ENCODE measurements at places on chromosomes 1 and 21. TPM values are rescaled to one million over a fixed set of nuclear protein-coding genes. Genes with fewer than 3 reads are reported as not detected.

GRCh38 chr1:47280142-47280541 lies 33.8 kb downstream of the STIL start:
- H3K36me3 ChIP-seq: peaks cover 60% of the 10 kb centered on the region
- H3K27ac ChIP-seq: no peak overlapping the region
- no peak overlapping the region for H3K4me3 ChIP-seq
- no peaks in the 10 kb centered on the region for H3K27me3 ChIP-seq
- H3K4me1 ChIP-seq: no peaks in the 10 kb centered on the region

DNA sequence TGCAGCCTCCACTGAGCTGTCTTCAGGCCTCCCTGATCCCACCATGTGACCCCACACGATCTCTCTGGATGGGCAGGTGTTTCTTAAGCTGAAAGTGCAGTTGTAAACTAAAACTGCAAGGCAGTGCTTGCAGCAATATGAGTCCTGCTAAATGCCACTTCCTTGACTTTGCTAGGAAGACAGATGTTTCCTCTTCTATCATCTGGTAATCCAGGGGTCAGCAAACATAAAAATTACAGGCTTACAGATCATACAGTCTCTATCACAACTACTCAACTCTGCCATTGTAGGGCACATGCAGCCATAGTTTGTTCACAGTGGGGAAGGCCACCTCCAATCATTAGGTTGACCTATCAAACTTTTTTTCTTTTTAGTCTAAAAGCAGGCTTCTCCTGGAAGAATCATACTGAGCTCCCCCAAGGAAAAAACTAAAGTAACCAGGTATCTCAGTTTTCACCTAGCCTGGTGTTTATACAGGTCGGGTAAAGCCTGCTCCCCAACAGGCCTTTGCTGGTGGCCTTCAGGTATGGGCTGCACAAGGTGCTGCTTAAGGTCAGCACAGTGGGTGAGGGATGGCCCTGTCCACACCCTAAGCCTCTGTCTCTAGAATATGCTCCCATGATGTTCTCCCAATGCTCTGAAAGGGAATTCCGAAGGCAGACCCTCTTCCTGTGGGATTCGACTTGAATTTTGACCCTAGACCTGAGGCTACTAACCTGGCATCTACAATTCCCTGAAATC lies 10.8 kb downstream of the ABCA4 start:
- H3K27ac ChIP-seq: no peak overlapping the region
- H3K4me1 ChIP-seq: peaks cover 55% of the 10 kb centered on the region
- peaks cover 4% of the 10 kb centered on the region for H3K27me3 ChIP-seq
- H3K36me3 ChIP-seq: no peaks in the 10 kb centered on the region
- no peak for DNase-seq
- H3K4me3 ChIP-seq: no peak overlapping the region

DNA sequence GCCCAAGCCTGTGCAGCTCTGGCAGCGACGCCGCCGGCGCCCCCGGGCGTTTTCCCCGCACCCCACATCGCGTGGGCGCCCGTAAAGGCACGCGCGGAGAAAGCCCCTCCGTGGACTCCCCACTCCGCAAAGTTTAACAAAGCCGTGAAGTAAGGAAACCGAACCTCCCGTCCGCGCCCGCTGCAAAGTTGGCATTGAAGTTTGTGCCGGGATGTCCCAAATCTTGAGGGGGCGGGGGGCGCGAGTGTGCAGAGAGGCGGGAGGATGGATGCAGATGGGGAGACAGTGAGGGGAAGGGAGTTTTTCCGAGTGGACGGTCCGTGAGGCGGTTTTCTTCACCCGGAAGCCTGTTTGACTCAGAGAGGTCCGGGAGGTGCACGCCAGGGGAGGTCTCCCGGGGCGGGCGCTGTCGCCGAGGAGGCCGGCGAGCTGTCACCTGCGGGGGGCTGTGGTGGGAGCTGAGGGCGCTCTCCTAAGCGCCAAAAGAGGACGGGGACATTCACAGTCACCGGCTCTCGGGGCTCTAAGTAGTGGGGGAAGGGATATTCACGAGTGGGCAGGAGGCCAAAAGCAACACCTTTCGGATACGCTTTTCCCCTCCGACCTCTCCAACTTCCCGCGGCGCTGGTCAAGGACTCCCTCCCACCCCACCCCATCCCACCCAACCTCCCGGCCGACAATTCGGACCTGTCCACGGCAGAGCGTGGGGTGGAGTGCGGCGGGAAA lies 1.3 kb downstream of the WLS start:
- H3K27me3 ChIP-seq: peaks cover 30% of the 10 kb centered on the region
- H3K36me3 ChIP-seq: no peaks in the 10 kb centered on the region
- H3K27ac ChIP-seq: no peak overlapping the region
- no peaks in the 10 kb centered on the region for H3K4me1 ChIP-seq
- no peak for DNase-seq

DNA sequence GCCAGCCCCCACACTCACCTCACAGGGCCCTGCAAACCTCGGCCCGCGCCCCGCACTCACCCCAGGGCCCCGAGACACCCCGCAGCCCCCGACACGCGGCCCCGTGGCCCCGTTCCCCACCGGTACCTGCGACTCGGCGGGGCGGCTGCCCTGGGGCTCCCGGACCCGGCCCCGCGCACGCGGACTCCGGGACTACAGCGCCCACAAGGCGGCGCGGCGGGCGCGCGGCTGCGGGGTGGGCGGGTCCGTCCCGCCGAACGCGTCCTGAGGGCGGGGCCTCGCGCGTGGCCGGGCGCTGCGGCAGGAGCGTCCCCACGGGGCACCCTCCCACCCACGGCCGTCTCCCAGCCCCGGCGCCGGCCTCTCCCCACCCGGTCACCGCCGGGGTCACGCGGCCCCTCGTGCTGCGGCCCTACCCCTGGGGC lies at the start of gene SLC19A1:
TSS of gene SLC19A1 (minus strand) at position 199 of the 425 bp plus-strand sequence. CDS start 4,481 bp downstream, outside the sequence.
- DNase-seq: no peak
- H3K27me3 ChIP-seq: peaks cover 26% of the 10 kb centered on the region
- peak within 1 kb of the TSS; percentile 42 for H3K27ac ChIP-seq

GRCh38 chr1:120178799-120179756 lies 2.8 kb upstream of the SEC22B start:
- no peak for DNase-seq
- H3K27me3 ChIP-seq: no peaks in the 10 kb centered on the region
- H3K36me3 ChIP-seq: no peaks in the 10 kb centered on the region

- no peaks in the 10 kb centered on the region for H3K36me3 ChIP-seq
- peak overlapping the region; percentile 73 for H3K4me3 ChIP-seq
- no peak for DNase-seq
- no peak overlapping the region for H3K27ac ChIP-seq
- no peaks in the 10 kb centered on the region for H3K27me3 ChIP-seq
Measured at GRCh38 chr1:161304927-161305866, 4.6 kb downstream of the MPZ start.

DNA sequence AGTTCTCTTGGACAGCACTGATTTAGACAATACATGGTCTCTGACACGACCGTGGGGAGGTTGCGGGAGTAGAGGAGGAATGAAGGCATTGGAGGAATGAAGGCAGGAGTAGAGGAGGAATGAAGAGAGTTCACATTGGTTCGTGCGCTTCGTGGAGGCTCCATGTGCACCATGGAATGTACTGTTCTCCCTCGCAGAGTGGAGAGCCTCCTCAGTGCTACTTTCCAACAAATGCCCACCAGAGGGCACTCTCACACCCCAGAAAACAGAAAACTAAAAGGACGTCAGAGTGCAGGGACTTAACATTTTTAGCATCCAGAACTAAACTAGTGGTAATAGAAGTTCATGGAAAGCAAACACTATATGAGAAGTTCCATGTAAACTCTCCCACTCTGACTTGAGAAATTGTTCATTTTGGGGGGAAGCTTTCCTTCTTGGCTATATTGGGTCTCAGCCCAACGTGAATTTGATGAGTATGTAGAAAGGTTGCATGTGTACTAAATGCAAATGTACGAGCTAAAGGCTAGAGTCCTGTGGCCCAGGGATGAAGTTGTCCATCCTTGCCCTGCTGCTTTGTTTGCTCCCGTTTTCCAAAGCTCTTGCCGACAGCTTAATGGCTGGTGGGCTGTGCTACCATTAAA lies 211.6 kb downstream of the LMX1A start:
- peaks cover 9% of the 10 kb centered on the region for H3K4me1 ChIP-seq
- H3K36me3 ChIP-seq: no peaks in the 10 kb centered on the region
- no peak overlapping the region for H3K27ac ChIP-seq
- DNase-seq: peak; percentile 44
- no peaks in the 10 kb centered on the region for H3K27me3 ChIP-seq

- H3K4me1 ChIP-seq: no peaks in the 10 kb centered on the region
- H3K27ac ChIP-seq: no peak overlapping the region
- H3K4me3 ChIP-seq: no peak overlapping the region
- no peak for DNase-seq
Measured at GRCh38 chr1:238628110-238628509, 737.4 kb upstream of the ZP4 start.

DNA sequence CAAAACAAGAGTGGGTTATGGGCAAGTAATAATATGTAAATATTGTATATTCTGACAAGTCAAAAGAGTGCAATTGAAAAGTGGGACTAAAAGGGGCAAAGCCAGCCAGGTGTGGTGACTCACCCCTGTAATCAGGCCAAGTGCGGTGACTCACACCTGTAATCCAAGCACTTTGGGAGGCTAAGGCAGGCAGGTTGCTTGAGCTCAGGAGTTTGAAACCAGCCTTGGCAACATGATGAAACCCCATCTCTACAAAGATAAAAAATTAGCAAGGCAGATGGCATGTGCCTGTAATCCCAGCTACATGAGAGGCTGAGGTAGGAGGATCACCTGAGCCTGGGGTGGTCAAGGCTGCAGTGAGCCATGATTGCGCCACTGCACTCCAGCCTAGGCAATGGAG lies 304.0 kb downstream of the HHIPL2 start:
- no peaks in the 10 kb centered on the region for H3K27me3 ChIP-seq
- no peaks in the 10 kb centered on the region for H3K4me1 ChIP-seq
- H3K4me3 ChIP-seq: no peak overlapping the region
- no peaks in the 10 kb centered on the region for H3K36me3 ChIP-seq

- no peak for DNase-seq
- no peaks in the 10 kb centered on the region for H3K36me3 ChIP-seq
- H3K4me3 ChIP-seq: no peak overlapping the region
- no peaks in the 10 kb centered on the region for H3K27me3 ChIP-seq
- no peaks in the 10 kb centered on the region for H3K4me1 ChIP-seq
- no peak overlapping the region for H3K27ac ChIP-seq
Measured at GRCh38 chr1:197981561-197981960, 64.4 kb downstream of the LHX9 start.

DNA sequence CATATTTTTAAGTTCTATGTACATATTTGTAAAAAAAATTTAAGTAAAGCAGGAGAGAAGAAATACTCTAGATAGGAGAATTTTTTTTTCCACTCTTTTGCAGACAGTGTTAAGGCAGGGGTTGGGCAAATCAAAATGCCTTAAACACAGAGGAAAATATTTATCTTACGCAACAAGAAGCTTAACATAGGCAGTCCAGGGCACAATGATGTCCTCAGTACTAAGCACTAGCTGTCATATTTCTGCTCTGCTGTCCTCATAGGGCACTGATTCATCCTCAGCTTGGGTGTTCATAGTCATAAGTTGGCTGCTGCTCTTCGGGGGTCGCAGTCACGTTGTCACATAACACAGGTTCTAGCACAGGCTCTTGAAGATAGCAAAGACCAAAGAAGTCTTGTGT lies 247.4 kb downstream of the PTBP2 start:
- H3K4me1 ChIP-seq: no peaks in the 10 kb centered on the region
- H3K4me3 ChIP-seq: no peak overlapping the region
- H3K27me3 ChIP-seq: no peaks in the 10 kb centered on the region

GRCh38 chr21:32806810-32807386 lies 35.3 kb upstream of the PAXBP1 start:
- DNase-seq: no peak
- no peaks in the 10 kb centered on the region for H3K36me3 ChIP-seq
- no peaks in the 10 kb centered on the region for H3K27me3 ChIP-seq
- H3K4me3 ChIP-seq: no peak overlapping the region
- no peaks in the 10 kb centered on the region for H3K4me1 ChIP-seq

DNA sequence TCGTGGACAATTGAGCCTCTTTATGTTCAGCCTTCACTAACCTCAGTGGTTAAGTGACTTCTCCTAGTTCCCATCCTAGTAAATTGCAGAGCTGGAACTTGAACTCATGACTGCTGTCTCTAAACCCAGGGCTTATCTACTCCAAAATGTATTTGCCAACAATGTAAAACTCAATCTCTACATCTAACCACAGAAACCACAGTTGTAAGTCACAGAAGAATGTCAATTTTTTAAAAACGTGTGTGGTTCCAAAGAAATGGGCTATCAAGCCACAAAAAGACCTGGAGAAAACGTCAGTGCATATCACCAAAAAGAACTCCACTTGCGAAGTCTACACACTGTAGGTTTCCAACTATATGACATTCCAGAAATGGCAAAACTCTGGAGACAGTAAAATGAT lies 172.6 kb upstream of the HMCN1 start:
- no peaks in the 10 kb centered on the region for H3K27me3 ChIP-seq
- H3K4me3 ChIP-seq: no peak overlapping the region
- H3K27ac ChIP-seq: no peak overlapping the region

DNA sequence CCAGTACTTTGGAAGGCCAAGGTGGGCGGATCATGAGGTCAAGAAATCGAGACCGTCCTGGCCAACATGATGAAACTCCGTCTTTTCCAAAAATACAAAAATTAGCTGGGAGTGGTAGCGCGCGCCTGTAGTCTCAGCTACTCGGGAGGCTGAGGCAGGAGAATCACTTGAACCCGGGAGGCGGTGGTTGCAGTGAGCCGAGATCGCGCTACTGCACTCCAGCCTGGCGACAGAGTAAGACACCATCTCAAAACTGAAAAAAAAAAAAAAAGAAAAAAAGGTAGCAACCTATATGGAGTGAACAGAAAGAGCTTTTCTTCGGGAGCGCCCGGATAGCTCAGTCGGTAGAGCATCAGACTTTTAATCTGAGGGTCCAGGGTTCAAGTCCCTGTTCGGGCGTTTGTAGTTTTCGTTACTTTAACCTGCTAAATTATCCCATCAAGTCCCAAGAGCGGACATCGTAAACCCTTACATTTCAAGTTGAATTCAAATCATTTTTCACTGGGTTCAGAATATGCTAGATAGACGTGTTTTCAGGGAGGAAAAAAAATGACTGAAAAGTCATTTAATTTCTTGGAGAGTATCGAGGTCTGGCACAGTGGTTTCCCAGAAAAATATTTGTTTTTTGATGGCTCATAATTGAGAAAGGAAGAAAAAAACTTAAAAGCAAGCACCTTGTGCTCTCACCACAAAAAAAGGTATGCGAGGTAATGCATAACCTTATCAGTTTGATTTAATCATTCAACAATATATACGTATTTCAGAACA lies 9.8 kb upstream of the MDM4 start:
- peaks cover 48% of the 10 kb centered on the region for H3K4me1 ChIP-seq
- H3K4me3 ChIP-seq: peak overlapping the region; percentile 84
- peak; percentile 91 for DNase-seq
- H3K36me3 ChIP-seq: no peaks in the 10 kb centered on the region

The SCCPDH gene
- total RNA-seq: 62.3 TPM

The OR1C1 gene
- not detected for total RNA-seq

All from HepG2 (cell line).